ENCODE measurements at places on chromosomes 1 and 21. TPM values are rescaled to one million over a fixed set of nuclear protein-coding genes. Genes with fewer than 3 reads are reported as not detected.

DNA sequence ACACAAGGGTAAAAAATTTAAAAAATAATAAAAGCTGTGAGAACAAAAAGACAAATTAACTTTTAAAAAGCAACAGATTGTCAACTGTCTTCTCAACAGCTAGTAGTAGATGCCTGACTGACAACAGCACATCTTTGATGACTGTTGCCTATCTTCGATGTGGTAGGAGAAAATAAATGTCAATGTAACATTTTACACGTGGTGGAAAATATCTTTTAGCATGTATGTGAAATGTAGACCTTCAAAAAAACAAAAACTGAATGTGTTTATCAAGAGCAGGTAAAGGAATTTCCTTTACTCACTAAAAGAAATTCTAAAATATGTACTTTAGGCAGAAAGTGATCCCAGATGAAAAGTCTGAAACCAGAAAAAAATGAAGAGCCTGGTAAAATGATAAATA, 42.9 kb downstream of the CD53 start:
- ATAC-seq: no peak

- ATAC-seq: no peak
These were observed 88.9 kb downstream of the PROX1 start for GRCh38 chr1:214076708-214077065.

- ATAC-seq: peak; percentile 20
These were observed 150.7 kb downstream of the PBX1 start for GRCh38 chr1:164709541-164710278.

The SPATA6 gene
- total RNA-seq: 3.1 TPM

The ZNF683 gene
- total RNA-seq: 2.0 TPM

DNA sequence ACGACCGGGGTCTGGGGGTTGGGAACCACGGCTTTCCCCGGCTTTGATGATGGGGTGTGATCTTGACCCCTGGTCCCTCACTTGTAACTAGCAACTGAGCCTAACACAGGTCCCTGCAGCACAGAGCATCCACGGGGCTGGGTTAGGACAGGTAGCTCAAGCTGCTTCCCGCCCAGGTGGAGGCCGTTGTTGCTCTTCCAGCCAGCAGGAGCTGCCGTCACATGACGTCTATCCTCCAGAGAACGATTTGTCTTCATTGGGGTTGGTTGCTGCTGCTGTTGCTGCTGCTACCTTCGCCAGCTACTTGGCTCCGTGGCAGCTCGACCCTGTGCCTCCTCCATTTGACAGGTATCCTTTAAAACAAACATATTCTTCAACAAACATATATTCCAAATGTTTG, 74.3 kb upstream of the ADAR start:
- ATAC-seq: no peak

- ATAC-seq: no peak
These were observed 19.3 kb upstream of the OPRD1 start for GRCh38 chr1:28792644-28793121.

All from motor neuron (in vitro differentiated cells).